ENCODE measurements at places on chromosomes 1 and 21. TPM values are rescaled to one million over a fixed set of nuclear protein-coding genes. Genes with fewer than 3 reads are reported as not detected.
A peak's percentile ranks its signal among the peaks of the same experiment; 100 is the strongest.

- no peaks in the 10 kb centered on the region for H3K27me3 ChIP-seq
- H3K4me1 ChIP-seq: no peaks in the 10 kb centered on the region
- H3K27ac ChIP-seq: no peak overlapping the region
These were observed 78.4 kb downstream of the AK5 start for GRCh38 chr1:77360256-77360655.

- peaks cover 80% of the 10 kb centered on the region for H3K27me3 ChIP-seq
- H3K4me3 ChIP-seq: peak overlapping the region; percentile 12
- H3K27ac ChIP-seq: no peak overlapping the region
These were observed 751 bp downstream of the STUM start for GRCh38 chr1:226549094-226549936.

- H3K4me1 ChIP-seq: peaks cover 73% of the 10 kb centered on the region
- DNase-seq: peak; percentile 57
- H3K36me3 ChIP-seq: peaks cover 2% of the 10 kb centered on the region
These were observed 121.0 kb upstream of the IRF2BP2 start for GRCh38 chr1:234730770-234731568.

SV2A gene
- total RNA-seq: 7.7 TPM

NUP210L gene
- total RNA-seq: 0.04 TPM

CLCNKA gene
- not detected for total RNA-seq

GRCh38 chr1:200374569-200375295 is 35.1 kb downstream of the ZNF281 start:
- peaks cover 9% of the 10 kb centered on the region for H3K4me1 ChIP-seq
- DNase-seq: no peak
- H3K27ac ChIP-seq: no peak overlapping the region

DNA sequence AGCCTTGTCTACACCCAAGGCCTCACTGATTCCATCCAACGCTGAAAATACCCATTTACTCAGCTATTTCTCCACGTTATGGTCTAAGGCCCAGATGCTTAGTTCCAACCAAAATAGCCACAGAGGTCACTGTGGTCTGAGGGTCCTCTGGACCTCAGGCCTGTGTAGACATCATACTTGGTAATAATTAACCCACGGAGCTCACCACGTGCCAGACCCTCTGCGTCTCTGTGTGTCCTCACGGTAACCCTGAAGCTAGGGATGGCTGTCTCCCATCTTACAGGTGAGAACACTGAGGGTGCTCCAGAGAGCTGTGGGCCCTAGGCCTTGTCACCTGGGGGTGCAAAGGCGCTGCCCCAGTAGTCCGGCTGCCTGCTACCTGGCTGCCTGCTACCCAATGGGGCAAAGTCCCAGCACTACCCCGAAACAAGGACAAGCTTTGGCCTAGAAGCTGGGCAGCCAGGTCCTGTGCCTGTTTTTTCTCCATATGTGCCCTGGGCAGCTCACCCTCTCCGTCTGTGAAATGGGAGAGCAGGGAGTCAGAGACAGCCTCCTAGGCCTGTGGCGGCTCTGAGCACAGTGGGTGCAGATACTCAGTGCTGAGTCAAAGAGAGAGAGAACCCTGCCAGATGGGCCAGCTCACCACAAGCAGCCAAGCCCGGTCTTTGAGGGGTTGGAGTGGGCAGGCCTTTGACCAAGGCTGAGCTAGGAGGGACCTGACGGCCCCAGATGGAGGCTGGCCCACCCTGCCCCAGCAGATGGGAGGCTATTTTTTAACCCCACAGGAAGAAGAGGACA is 17.0 kb upstream of the RUNX3 start:
- peak overlapping the region; percentile 46 for H3K27ac ChIP-seq
- peaks cover 80% of the 10 kb centered on the region for H3K4me1 ChIP-seq
- DNase-seq: no peak
- no peaks in the 10 kb centered on the region for H3K27me3 ChIP-seq

DNA sequence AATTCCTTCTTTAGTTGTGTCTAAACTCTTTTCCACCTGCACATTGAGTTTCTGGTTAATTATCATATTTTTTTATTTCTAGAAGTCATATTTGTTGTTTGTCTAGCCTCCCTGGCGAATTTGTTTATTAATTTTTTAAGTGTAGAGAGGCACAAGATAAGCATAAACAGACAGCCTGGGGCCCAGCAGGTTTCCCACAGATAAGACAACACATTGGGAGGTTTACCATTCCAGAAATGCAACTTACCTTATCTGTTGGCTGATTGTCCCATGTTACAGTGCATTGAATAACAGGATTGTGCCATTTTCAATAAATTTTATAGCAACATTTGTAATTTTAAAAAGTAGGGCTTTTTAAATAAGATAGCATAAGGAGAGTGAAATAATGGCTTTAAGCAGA is 34.9 kb downstream of the COG2 start:
- no peak for DNase-seq
- H3K27ac ChIP-seq: no peak overlapping the region
- H3K4me3 ChIP-seq: no peak overlapping the region
- peaks cover 35% of the 10 kb centered on the region for H3K36me3 ChIP-seq
- H3K4me1 ChIP-seq: peaks cover 3% of the 10 kb centered on the region
- H3K27me3 ChIP-seq: no peaks in the 10 kb centered on the region

S100A6 gene
- 557 TPM for total RNA-seq

DNA sequence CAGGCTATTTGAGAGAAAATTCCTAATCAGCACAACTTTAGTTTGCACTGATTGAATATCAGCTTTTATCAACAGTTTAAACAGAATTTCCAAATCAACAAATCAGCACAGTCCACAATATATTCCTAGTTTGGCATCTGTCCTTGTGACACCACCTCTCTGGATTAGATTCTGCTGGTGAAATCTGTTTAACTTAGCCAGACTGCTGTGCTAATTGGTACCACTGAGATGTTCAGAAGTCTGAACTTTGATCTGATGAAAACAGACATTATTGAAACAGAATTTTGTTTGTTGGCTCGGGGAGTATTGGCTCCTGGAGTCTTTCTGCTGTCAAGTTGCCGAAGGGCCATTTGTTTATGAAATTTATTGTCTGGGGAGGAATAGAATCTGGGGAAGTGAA is 17.0 kb upstream of the NGF start:
- H3K4me3 ChIP-seq: no peak overlapping the region
- H3K27ac ChIP-seq: no peak overlapping the region
- no peaks in the 10 kb centered on the region for H3K36me3 ChIP-seq
- no peak for DNase-seq
- H3K27me3 ChIP-seq: peaks cover 3% of the 10 kb centered on the region

GRCh38 chr1:63486629-63487028 is 36.4 kb downstream of the ITGB3BP start:
- H3K4me3 ChIP-seq: no peak overlapping the region
- DNase-seq: no peak
- H3K4me1 ChIP-seq: no peaks in the 10 kb centered on the region
- no peaks in the 10 kb centered on the region for H3K27me3 ChIP-seq

GRCh38 chr1:234154320-234155251 is 218.7 kb upstream of the COA6 start:
- peaks cover 22% of the 10 kb centered on the region for H3K27me3 ChIP-seq
- peak; percentile 56 for DNase-seq
- no peaks in the 10 kb centered on the region for H3K4me1 ChIP-seq
- H3K27ac ChIP-seq: no peak overlapping the region
- H3K36me3 ChIP-seq: no peaks in the 10 kb centered on the region

KRTAP12-2 gene
- total RNA-seq: not detected

GRCh38 chr21:25079053-25079452 is 528.2 kb downstream of the MRPL39 start:
- no peak overlapping the region for H3K4me3 ChIP-seq
- H3K4me1 ChIP-seq: no peaks in the 10 kb centered on the region
- no peaks in the 10 kb centered on the region for H3K36me3 ChIP-seq
- no peaks in the 10 kb centered on the region for H3K27me3 ChIP-seq
- no peak overlapping the region for H3K27ac ChIP-seq
